ENCODE measurements at places on chromosomes 3 and 15. TPM values are rescaled to one million over a fixed set of nuclear protein-coding genes. Genes with fewer than 3 reads are reported as not detected.

GRCh38 chr3:10949197-10949596 is 43.4 kb upstream of the SLC6A1 start:
- DNase-seq, result no peak
- no peak overlapping the region for H3K4me3 ChIP-seq
- H3K36me3 ChIP-seq, result no peaks in the 10 kb centered on the region
- no peaks in the 10 kb centered on the region for H3K4me1 ChIP-seq
- no peaks in the 10 kb centered on the region for H3K27me3 ChIP-seq
- no peak overlapping the region for H3K27ac ChIP-seq

DNA sequence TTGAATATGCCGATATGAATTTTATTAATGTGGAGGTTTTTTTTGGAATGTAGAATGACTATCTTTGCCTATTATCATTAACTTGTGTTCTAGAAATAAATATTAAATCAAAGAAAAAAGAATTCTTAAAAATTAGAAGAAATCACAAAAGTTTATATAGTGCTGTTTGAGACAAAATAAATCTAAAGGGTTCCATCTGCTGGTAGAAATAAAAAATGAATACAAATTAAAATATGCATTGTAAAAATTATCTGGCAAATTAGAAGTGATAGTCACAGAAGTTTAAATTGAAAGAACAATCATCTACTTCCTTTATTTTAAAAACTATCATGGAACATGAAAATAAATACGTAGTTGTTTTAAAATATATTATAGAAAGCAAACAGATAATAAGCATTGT is 22.7 kb upstream of the ZBTB20 start:
- no peaks in the 10 kb centered on the region for H3K27me3 ChIP-seq
- H3K36me3 ChIP-seq, result no peaks in the 10 kb centered on the region
- DNase-seq, result no peak

The C3orf18 gene
- total RNA-seq, result 18.2 TPM

The RAB8B gene
- 30.4 TPM for total RNA-seq

DNA sequence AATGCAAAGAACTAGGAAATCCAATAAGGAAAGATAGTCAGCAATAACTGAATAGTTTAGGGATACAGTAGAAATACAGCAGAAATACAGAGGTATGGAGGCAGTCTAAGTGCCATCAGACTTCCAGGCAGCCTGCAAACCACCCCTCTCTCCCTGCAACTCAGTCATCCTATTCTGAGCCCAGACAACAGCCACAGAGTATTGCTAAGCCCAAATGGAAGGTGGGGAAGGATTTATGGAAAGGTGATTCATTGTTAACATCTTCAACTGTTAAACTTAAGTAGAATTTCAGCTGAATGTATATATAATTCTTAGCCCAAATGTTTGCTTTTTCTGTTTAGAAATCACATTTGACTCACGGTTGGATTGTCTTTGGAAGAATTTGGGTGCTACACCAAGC is 300.4 kb downstream of the RBMS3 start:
- H3K27ac ChIP-seq, result no peak overlapping the region
- no peak overlapping the region for H3K4me3 ChIP-seq
- no peaks in the 10 kb centered on the region for H3K27me3 ChIP-seq

GRCh38 chr15:53328341-53328740 is 431.1 kb downstream of the WDR72 start:
- H3K4me3 ChIP-seq, result no peak overlapping the region
- no peak overlapping the region for H3K27ac ChIP-seq
- no peaks in the 10 kb centered on the region for H3K36me3 ChIP-seq

The CHRM5 gene
- total RNA-seq, result not detected

DNA sequence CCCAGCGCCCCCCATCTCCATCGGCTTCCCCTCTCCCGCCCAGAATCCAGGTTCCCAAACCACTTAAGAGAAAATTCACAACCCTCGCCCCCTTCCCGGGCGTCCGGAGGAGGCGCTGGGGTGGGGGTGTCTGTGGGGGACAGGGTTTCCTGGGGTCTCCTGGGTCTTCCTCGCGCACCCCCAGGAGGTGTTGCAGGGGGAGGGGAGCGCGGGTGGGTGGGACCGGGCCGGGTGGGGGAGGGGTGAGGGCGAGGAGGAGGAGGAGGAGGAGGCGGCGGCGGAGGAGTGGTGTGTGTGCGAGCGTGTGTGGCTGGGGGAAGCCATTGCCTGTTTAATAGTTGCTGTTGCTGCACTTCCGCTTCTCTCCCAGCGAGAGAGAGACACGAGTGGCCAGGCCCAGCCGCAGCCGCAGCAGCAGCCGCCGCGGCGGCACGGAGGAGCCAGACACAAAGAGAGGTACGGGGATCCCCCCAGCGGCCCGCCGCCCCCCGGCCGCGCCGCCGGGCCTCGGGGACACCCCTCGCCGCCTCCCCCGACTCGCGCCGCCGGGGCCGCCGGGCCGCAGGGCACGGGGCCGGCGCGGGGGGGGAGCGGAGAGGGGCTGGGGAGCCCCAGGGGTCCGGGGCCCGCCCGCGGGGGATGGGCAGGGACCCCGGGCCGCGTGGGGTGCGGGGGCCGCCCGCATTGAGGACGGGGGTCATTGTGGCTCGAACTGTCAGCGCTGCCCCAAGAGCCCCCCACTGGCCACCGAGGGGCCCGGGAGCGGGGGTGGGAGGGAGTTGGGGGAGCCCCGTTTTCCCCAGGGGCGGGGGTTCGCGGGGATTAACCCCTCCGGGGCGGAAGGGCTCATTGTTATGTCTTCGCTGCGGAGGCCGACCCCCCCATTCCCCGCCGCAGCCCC is at the start of gene UBE2E1:
UBE2E1 (plus strand) TSS at position 323 of the 901 bp plus-strand sequence. CDS start 1,315 bp downstream, outside the sequence.
- no peaks in the 10 kb centered on the region for H3K36me3 ChIP-seq
- peak within 1 kb of the TSS; percentile 77 for H3K4me3 ChIP-seq
- H3K27me3 ChIP-seq, result no peaks in the 10 kb centered on the region
- H3K27ac ChIP-seq, result peak within 1 kb of the TSS; percentile 96
- peaks cover 30% of the 10 kb centered on the region for H3K4me1 ChIP-seq

DNA sequence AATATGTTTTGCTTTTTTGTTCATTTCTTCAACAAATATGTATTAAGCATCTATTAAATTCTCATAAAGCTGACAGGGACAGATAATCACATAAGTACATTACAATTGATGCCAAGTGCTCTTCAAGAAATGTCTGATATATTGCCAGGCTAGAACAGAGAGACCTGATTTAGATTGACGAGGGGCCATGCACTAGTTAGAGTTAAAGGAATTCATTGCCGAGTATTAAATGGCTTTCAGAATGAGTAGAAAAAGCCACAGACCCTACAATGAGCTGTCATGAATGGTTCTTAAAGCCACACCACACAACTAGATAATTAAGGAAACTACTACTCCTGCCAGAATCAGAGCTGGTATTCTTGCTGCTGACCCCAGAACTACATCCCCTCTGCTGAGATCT is 250.2 kb upstream of the MME start:
- no peaks in the 10 kb centered on the region for H3K27me3 ChIP-seq
- H3K27ac ChIP-seq, result no peak overlapping the region
- no peak overlapping the region for H3K4me3 ChIP-seq
- DNase-seq, result no peak
- H3K4me1 ChIP-seq, result no peaks in the 10 kb centered on the region

DNA sequence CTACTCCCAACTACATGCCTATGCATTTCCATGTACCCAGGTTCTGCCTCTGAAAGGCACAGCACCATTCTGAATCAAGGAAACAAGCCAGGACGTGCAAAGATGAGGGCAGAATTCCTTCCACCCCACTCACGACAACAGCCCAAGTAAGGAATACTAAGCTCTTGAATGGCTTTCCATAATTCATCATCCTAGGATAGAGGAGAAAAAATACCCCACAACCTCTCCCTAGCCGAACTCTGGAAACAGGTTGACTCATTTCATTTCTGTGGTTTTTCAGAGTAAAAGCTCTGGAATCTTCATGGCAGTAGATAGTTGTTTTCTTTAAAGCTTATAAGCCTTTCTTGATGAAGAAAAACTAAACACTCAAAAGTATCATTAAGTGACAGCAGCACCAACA is 77.8 kb downstream of the PDZRN3 start:
- H3K4me3 ChIP-seq, result no peak overlapping the region
- peak overlapping the region; percentile 67 for H3K27ac ChIP-seq
- no peak for DNase-seq
- peaks cover 99% of the 10 kb centered on the region for H3K4me1 ChIP-seq
- no peaks in the 10 kb centered on the region for H3K27me3 ChIP-seq

The IFT122 gene
- total RNA-seq, result 17.1 TPM

GRCh38 chr3:143608966-143609365 is 239.3 kb downstream of the SLC9A9 start:
- H3K36me3 ChIP-seq, result no peaks in the 10 kb centered on the region
- H3K27ac ChIP-seq, result no peak overlapping the region
- DNase-seq, result no peak
- H3K4me1 ChIP-seq, result no peaks in the 10 kb centered on the region
- no peak overlapping the region for H3K4me3 ChIP-seq

The SLC26A6 gene
- 6.4 TPM for total RNA-seq

- DNase-seq, result no peak
- H3K4me1 ChIP-seq, result no peaks in the 10 kb centered on the region
- H3K36me3 ChIP-seq, result no peaks in the 10 kb centered on the region
Measured at GRCh38 chr15:75565062-75565970, 13.8 kb downstream of the PTPN9 start.

DNA sequence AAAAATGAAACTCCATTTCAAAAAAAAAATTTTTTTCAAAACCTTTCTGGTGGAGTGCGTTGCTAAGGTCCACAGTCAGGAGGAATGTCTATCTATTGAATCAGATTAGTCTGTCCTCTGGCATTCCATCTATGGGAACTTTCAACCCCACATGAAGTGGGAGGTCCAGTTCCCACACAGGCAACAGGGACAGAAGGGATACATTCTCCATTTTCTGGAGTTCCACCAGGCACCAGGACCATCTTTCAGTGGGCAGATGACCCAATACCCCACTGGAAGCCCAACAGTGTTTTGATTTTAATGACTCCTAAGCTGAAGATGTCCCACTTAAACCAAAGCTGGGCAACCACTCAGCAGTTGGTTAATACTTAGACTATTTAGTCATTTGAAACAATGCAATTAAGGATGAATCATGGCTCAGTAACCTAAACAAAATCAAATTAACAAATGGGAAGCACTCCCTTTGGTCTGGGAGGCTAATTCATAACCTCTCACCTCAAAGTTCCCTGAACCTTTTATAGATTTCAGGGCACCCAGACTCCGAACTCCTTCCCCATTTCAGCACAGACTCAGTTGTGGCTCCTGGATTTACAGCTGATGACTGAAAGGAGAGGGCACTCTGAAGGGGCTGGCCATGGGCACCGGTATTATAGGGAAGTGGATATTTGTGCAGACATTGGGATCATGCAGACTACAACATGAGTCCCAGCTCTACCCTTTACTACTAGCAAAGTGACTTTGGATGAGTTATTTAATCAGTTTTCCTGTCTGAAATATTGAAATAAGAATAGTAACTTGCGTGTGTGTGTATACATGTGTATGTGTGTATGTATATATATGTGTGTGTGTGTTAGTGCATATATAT is 264.3 kb upstream of the LRTM1 start:
- H3K27ac ChIP-seq, result peak overlapping the region; percentile 60
- peaks cover 6% of the 10 kb centered on the region for H3K4me1 ChIP-seq
- no peaks in the 10 kb centered on the region for H3K27me3 ChIP-seq
- H3K4me3 ChIP-seq, result no peak overlapping the region
- DNase-seq, result no peak

The GPR149 gene
- not detected for total RNA-seq

DNA sequence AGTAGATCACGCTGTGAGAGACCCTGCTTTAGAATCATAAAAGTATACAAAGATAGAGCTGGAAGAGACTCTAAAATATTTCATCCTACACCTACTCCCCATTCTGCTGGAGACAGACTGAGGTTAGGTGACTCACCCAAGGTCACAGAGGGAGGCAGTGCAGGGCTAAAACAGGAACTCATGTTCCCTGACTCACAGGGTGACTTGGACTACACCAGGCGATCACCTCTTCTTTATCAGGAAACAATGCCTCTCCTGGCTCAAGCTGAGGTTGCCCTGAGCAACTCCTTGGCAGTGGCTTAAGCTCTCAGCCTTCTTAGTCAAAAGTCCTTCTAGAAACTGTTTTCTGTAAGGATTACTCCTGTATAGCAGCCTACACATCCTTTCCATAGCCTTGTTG is 26.4 kb upstream of the TNFAIP8L3 start:
- H3K27ac ChIP-seq, result no peak overlapping the region
- H3K4me3 ChIP-seq, result no peak overlapping the region
- H3K27me3 ChIP-seq, result no peaks in the 10 kb centered on the region
- no peak for DNase-seq
- H3K4me1 ChIP-seq, result no peaks in the 10 kb centered on the region

The MCTP2 gene
- 1.5 TPM for total RNA-seq

The KCNAB1 gene
- total RNA-seq, result 4.3 TPM

The IGSF11 gene
- total RNA-seq, result 12.4 TPM

- no peak overlapping the region for H3K27ac ChIP-seq
- H3K36me3 ChIP-seq, result no peaks in the 10 kb centered on the region
- DNase-seq, result no peak
- H3K4me3 ChIP-seq, result no peak overlapping the region
Measured at GRCh38 chr3:161406594-161407555, 35.6 kb upstream of the SPTSSB start.

The ANKUB1 gene
- not detected for total RNA-seq

The TIMP4 gene
- 25.0 TPM for total RNA-seq

DNA sequence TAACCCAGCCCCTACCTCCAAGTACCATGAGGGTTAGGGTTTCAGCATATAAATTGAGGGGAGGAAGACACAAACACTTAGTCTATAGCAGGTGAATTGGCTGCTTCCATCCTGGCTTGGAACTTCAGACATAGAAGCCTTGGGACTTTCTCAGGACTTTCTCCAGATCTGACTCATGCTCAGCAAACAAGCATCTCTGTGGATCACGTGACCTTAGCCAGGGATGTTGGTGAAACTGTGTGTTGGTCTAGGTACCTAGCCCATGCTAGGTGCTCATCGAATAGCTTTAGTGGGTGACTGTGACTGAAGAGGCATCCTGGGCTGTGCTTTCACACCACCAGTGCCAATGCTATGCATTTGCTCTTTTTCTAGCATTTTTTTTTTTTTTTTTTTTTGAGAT is 58.9 kb downstream of the CD47 start:
- no peaks in the 10 kb centered on the region for H3K27me3 ChIP-seq
- H3K36me3 ChIP-seq, result no peaks in the 10 kb centered on the region
- no peak overlapping the region for H3K27ac ChIP-seq
- no peak overlapping the region for H3K4me3 ChIP-seq

DNA sequence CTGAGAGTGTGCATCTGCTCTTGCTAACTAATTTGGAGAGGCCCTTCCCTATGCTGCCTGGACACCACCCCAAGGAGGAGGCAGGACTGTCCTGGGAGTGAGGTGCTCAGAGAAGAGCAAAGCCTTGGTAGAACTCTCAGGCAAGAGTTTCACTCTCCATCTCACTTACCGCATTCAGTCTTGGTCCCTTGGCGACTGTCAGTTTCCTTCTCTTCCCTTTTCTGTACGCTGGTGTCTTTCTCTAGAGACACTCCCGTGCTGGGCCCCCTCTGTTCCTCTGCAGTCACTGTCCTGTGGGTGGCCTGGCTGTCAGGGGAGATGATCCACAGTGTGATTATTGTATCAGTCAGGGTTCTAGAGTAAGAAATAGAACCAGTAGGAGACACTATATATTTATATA is 44.0 kb downstream of the IDH2 start:
- H3K4me3 ChIP-seq, result no peak overlapping the region
- no peaks in the 10 kb centered on the region for H3K36me3 ChIP-seq
- no peaks in the 10 kb centered on the region for H3K27me3 ChIP-seq
- DNase-seq, result no peak
- no peak overlapping the region for H3K27ac ChIP-seq
- H3K4me1 ChIP-seq, result peaks cover 22% of the 10 kb centered on the region
